ENCODE measurements at places on chromosomes 7 and 10. TPM values are rescaled to one million over a fixed set of nuclear protein-coding genes. Genes with fewer than 3 reads are reported as not detected.

The RADIL gene
- total RNA-seq = 5.4 TPM

The OGDHL gene
- total RNA-seq = 0.60 TPM

The TRIL gene
- 1.4 TPM for total RNA-seq

The WNT2 gene
- 0.45 TPM for total RNA-seq

The EVX1 gene
- total RNA-seq = not detected

The GSTO2 gene
- total RNA-seq = 19.0 TPM

The SPAM1 gene
- total RNA-seq = not detected

The MRLN gene
- not detected for total RNA-seq

The CCDC146 gene
- total RNA-seq = 16.7 TPM

The ZNF277 gene
- 18.1 TPM for total RNA-seq

The RASA4B gene
- 17.2 TPM for total RNA-seq

The SPDYE3 gene
- total RNA-seq = not detected

The HGF gene
- 4.5 TPM for total RNA-seq

The RNLS gene
- 11.8 TPM for total RNA-seq

The ALOX5 gene
- 10.8 TPM for total RNA-seq

The LMOD2 gene
- not detected for total RNA-seq

The SLC25A28 gene
- 20.0 TPM for total RNA-seq

The MSMB gene
- total RNA-seq = not detected

The EXOC6 gene
- 7.3 TPM for total RNA-seq

The MYL10 gene
- total RNA-seq = not detected

The STAM gene
- 22.3 TPM for total RNA-seq

The CUX1 gene
- total RNA-seq = 126 TPM

The TMEM176B gene
- 100 TPM for total RNA-seq

The DLX6 gene
- 0.91 TPM for total RNA-seq

The ABCA13 gene
- total RNA-seq = 0.83 TPM

The EGFR gene
- total RNA-seq = 36.6 TPM

The ZP3 gene
- total RNA-seq = 22.0 TPM

Data from ovary (tissue), 10 donors.